ENCODE measurements at places on chromosomes 13 and 19. TPM values are rescaled to one million over a fixed set of nuclear protein-coding genes. Genes with fewer than 3 reads are reported as not detected.

Gene KLK6
- not detected for total RNA-seq

Gene MISP3
- total RNA-seq = 2.1 TPM

Gene RXFP2
- not detected for total RNA-seq

DNA sequence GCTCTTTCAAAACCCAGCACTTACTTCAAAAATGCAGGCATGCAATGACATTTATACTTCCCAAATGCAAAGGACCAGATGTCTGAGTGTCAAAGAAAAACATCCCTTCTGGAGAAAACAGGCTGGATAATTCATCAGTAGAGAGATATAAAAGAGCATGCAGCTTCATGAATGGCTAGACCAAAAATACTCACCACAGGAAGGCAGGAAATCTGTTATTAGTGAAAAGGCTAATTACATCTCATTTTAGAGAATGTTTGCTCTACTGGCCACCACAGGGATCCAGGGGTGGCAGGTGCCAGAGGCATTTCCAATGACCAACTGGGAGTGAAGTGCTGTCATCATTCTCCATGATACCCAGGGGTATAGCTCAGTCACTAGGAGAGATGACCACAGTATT lies 106.5 kb downstream of the LHFPL6 start:
- no peak for DNase-seq

Gene ZNF611
- total RNA-seq = 20.7 TPM

DNA sequence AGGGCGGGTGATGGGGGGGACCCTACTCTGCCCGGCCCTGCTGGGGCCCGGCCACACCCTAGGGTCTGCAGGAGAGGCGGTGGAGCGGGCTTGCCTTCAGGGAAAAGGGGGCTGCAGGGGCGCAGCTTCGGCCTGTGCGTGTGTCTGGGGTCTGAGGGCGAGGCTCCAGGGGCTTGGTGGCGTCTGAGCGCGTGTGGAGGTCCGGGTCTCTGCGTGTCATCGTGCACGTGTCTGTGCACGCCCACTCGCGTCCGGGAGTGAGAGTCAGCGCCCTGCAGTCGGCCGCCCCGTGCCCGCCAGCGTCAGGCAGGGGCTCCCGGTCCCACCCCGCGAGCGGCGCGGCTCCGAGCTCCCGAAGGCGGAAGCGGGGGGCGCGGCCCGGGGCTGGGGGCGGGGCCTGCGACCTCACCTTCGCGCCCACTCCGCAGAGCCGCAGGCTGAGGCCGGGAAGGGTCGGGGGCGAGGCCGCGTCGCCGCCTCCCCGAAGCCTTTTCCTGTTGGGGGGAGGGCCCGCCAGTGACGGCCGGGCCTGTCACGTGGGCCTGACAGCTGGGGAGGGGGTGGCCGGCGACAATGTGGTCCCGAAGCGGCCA lies at the start of gene ARHGAP45:
TSS of gene ARHGAP45 (plus strand) at position 420 of the 593 bp plus-strand sequence. CDS start 239 bp downstream, outside the sequence.
- DNase-seq = no peak

Gene RUVBL2
- 61.2 TPM for total RNA-seq

Gene PNMA8A
- 10.3 TPM for total RNA-seq

- DNase-seq = no peak
Measured at GRCh38 chr19:39506944-39507714, 7.8 kb upstream of the SELENOV start.

DNA sequence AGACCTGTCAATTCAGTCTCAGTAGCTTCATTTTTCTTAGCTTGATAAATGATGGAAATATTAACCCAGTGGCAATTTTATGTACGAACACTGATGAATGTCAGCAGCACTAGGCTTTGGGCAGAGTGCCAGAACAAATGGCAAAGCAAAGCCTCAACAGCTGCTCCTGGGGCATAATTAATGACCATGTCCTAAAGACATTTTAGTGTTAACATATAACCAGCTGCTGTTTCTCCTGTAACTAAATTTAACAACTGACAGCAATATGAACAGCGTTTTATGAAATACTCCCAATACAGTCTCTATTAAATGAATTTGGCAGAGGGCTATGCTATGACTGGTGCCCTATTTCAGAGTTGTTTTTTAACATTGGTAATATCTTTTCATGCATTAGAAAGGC lies 47.1 kb downstream of the ZNF568 start:
- DNase-seq = no peak

Gene COX7A1
- not detected for total RNA-seq

Gene MEDAG
- 2.0 TPM for total RNA-seq

Gene SHANK1
- total RNA-seq = 0.40 TPM

GRCh38 chr13:19155321-19155861 lies 26.2 kb downstream of the TUBA3C start:
- DNase-seq = no peak

- DNase-seq = no peak
Measured at GRCh38 chr13:75800545-75800944, 164.4 kb downstream of the LMO7 start.

Gene TIMM44
- 73.4 TPM for total RNA-seq

Gene SYNGR4
- not detected for total RNA-seq

DNA sequence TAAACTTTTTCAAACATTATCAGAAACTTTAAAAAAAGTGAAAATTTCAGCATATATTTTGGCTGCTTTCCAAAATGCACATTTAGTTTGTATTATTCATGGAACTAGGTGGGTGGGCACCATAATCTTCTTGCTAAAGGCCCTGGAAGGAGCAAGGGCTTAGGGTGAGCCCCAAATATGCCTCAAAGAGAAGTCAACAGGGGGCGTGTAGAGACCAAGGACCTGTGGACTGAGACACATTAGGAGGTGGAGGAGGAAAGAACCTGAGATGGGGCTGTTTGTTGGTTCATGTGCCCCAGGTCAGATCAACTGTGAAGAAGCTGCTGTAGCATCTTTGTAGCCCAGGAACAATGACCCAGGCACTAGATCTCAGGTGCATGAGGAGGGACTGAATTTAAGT lies 79.6 kb upstream of the OLFM4 start:
- no peak for DNase-seq

GRCh38 chr19:53773999-53774398 lies 50.1 kb downstream of the NLRP12 start:
- no peak for DNase-seq

GRCh38 chr13:44605275-44605674 lies 29.1 kb upstream of the TSC22D1 start:
- DNase-seq = no peak

Gene PSG2
- not detected for total RNA-seq

DNA sequence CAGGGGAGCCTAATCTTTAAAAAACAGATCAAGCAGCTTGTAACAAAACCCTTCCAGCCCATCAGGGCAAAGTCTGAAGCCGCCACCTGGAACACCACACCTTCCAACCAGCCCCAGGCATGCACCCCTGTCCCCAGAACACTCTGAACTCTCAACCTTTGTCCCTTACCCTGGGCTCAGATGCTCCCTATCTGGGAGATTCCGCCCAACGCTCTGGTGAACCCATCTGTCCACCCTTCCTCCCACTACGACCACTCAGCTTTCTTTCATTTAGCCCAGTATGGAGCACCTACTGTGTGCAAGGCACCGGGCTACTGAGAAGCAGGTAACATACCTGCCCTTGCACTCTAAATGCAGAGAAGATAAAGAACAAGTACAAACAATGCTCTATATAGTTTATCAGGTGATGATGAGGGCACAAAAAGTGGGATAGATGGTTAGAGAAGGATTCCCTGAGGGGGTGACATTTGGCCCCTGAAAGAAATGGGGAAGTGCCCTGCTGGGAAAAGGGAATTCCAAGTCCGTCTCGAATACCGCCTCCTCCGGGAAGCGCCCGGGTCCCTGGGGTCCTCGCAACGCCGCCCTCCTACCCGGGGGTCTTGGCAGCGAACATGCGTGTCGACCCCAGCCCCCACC lies 629 bp downstream of the PEPD start:
- DNase-seq = no peak

- DNase-seq = no peak
Measured at GRCh38 chr19:55228403-55229031, at the start of gene TMEM86B. Gene TMEM86B (minus strand): TSS chr19:55228763. CDS start chr19:55228741, 22 bp downstream.

- DNase-seq = no peak
Measured at GRCh38 chr13:73733706-73734105, 400.5 kb downstream of the KLF12 start.
